ENCODE measurements at places on chromosomes 13 and 19.

DNA sequence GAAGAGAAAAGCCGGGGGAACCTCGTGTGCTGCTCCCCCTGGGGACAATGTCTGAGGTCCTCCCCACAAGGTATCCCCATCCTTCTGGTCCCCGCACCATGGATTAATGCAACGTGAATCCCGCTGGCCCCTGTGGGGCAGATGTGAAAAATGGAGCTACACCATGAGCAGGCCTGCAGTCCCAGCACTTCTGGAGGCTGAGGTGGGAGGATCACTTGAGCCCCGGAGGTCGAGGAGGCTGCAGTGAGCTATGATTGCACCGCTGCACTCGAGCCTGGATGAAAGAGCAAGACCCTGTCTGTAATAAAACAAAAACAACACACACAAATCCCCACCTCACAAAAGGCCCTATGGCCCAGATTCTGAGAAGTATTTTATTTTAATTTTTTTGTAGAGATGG lies 1.2 kb upstream of the CFD start:
- DNase-seq, result no peak

DNA sequence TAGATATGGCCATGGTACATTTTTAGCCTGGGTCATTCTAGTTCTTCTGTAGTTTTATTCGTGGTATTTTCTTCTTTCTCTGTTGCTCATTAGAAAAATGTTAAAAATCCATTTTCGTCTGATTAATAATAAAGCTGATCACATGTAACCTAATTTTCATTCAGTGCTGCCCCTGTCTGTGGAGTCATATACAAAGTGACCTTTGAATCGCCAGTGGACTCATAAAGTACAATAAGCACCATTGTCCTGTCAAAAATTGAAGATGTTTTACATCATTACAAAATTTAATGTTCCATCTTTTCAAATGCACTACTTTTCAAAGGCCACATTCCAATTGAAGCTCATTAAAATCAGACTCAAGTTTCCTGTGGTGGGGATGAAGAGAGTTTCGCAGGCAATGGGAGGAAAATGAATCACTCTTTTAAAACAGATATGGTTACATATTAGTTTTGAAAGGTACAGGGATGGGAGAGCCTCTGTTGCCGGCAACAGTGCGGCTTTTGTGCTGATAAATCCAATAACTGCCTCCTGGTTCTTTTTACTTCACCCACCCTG lies 205.4 kb downstream of the ZNF536 start:
- no peak for DNase-seq

DNA sequence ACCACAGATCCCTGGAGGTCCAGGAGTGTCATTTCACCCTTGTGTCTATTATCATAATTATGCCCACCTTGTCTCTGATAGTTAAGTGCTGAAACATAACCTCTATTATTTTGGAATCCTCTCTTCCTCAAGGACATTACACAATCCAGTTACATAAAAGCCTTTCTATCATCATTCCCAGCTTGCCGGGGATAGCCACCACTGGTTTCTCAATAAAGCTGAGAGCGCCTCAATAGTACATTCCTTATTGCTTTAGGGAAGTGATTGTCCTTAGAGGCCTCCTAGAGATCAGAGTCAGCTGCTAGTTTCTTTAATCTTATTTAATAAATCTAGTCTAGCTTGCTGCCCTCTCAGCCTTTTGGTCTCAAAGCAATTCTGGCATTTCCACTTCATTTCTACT lies 490.0 kb upstream of the ATXN8OS start:
- DNase-seq, result no peak

- DNase-seq, result no peak
These were observed 25.2 kb downstream of the IGFL1 start for GRCh38 chr19:46254776-46255175.

GRCh38 chr13:89375839-89376238 lies 1704.7 kb downstream of the SLITRK5 start:
- peak; percentile 74 for DNase-seq

DNA sequence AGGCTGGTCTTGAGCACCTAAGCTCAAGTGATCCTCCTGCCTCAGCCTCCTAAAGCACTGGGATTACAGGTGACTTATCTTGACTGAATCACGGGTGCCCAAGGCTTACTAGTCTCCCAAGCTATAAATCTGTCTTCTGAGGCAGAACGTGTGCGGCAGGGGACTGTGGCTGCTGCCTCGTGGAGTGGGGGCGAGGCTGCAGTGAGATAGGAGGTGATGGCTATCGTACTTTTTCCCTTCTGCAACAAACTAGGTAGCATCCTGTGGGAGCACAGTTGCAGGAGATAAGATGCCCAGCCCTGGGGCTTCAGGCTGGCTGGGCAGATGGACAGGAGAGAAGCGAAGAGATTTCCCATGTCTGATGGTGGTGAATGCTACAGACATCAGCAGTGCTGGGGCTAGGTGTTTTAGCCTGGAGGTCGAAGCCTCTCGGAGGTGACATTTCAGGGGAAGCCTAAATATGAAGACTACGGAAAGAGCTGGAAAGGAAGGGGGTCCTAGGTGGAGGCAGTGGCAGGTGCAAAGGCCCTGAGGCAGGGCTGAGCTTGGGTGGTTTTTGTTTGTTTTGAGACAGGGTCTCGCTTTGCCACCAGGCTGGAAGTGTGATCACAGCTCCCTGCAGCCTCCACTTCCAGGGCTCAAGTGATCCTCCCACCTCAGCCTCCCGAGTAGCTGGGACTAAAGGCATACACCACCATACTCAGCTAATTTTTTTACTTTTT lies 7.4 kb downstream of the B3GNT3 start:
- no peak for DNase-seq

- no peak for DNase-seq
These were observed 17.6 kb downstream of the EVI5L start for GRCh38 chr19:7847664-7848063.

DNA sequence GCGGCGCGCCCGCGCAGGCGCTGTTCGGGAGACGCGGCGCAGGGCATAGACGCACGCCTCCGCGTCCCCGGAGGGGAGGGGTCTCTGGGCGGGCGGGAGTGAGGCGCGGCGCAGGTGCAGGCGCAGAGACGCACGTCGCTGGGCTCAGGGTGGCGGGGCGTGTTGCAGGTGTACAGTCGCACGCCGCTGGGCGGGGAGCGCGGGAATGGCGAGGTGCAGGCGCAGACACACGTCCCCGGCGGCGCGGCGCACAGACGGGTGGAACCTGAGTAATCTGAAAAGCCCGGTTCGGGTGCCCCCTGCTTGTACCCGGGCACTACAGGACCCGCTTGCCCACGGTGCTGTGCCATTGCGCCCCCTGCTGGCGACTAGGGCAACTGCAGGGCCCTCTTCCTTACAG lies 44.7 kb downstream of the PLPP2 start:
- no peak for DNase-seq

GRCh38 chr13:109989155-109989554 lies 202.8 kb upstream of the IRS2 start:
- DNase-seq, result peak; percentile 85

Data from fibroblast of mammary gland (primary cell).